ENCODE measurements at places on chromosomes 2 and 18.

- no peak for DNase-seq
Measured at GRCh38 chr2:219184121-219184520, 6.0 kb downstream of the RETREG2 start.

DNA sequence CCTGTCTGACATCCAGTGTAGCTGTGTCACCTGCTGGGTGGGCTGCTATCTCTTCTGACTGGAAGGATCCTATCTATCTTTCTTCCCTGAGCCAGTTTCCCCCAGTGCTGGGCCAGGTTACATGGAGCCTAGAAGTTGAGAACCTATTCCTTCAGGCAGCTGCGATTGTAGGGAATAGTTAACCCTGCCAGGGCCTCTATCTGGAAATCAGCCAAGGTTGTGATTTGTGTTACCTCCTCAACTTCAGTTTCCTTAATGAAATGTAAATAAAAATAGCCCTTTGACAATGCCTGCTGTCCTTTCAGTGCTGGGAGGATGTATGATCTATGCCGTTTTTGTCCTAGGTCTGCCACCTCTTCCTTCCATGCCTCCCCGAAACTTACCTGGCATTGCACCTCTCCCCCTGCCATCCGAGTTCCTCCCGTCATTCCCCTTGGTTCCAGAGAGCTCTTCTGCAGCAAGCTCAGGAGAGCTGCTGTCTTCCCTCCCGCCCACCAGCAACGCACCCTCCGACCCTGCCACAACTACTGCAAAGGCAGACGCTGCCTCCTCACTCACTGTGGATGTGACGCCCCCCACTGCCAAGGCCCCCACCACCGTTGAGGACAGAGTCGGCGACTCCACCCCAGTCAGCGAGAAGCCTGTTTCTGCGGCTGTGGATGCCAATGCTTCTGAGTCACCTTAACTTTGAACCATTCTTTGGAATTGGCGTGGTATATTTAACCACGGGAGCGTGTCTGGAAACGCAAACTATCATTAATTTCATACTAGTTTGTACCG is 36.6 kb downstream of the GORASP2 start:
- DNase-seq = no peak

- DNase-seq = no peak
Measured at GRCh38 chr2:133344849-133345248, 223.4 kb downstream of the NCKAP5 start.

- no peak for DNase-seq
Measured at GRCh38 chr2:141380008-141380979, 750.5 kb downstream of the LRP1B start.

DNA sequence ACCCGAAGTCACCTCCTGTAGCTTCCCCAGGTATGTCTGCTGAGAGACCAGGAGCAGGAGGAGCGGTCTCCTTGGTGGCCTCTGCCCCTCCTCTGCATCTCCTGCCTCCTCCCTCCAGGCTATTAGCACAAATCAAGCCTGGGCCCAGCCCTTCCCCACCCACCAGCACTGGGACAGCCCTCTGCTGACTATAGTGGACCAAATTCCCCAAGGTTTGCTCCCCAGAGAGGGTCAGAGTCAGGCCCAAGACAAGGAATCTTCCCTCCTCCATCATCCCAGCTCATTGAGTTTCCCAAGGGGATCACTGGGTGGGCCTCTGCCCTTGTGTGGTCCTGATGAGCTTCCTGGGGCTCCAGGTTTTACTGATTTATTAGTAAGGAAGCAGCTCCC is 62.1 kb downstream of the EMILIN2 start:
- DNase-seq = no peak

GRCh38 chr2:239528883-239529282 is 128.1 kb upstream of the HDAC4 start:
- no peak for DNase-seq

GRCh38 chr2:234680688-234681619 is 184.1 kb upstream of the ARL4C start:
- DNase-seq = no peak

- peak; percentile 24 for DNase-seq
Measured at GRCh38 chr2:134778372-134778771, 59.6 kb upstream of the TMEM163 start.

DNA sequence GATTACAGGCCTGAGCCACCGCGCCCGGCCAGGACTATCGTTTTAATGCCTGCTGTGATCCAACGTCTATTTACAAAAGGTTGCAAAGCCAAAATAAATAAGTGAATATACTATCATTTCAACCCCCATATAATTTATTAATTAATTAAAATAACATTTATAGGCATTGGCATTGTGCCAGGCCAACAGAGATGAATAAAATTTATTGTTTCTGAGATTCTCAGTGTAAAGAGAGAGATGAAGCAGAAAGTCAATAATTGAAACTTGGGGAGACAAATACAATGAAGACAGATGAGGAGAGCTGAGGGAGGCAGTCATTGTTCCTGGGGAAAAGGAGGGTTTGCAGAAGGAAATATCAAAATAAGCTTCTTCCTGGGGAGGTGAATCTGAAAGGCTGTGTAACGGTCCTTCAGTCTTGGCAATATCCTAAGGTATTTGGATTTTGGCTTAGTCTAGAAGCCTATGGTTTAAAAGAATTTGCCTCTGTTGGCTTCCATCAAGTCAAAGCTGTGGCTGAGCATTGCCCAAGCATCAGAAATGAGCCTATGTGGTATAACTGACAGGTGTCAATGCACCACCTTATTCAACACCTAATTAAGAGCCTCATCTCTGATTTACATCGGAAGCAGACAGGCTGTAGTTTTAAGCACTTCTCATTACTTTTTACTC is 31.5 kb downstream of the KCNE4 start:
- no peak for DNase-seq

- DNase-seq = no peak
Measured at GRCh38 chr2:49296107-49296867, 142.0 kb upstream of the FSHR start.

GRCh38 chr2:20205915-20206524 is 18.9 kb downstream of the SDC1 start:
- no peak for DNase-seq

DNA sequence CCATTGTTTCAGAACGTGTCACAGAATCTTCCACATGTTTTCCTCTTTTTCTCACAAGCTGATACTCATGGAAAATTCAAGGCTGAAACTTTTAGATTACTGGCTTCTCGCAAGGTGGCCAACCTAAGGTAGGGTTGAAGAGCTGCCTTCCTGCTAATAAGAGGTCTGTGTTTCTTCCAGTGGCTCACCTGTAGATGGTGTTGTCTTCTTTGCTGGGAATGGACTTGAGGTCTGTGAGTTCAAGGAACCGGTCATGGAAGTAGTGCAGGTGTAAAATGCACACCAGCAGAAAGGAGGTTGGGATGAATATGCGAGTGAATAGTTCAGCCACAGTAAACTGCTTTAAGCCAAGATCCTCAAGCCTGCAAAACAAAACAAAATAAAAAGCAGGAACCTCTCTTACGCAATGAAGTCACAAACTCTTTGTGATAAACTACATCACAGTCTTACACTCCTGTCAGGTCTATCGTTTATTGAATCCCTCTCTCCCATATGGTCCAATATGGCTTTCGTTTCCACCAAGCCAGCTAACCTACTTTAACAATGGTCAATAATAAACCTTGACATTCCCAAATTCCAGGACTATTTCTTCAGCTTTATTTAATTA is 258.9 kb downstream of the NAPG start:
- no peak for DNase-seq

DNA sequence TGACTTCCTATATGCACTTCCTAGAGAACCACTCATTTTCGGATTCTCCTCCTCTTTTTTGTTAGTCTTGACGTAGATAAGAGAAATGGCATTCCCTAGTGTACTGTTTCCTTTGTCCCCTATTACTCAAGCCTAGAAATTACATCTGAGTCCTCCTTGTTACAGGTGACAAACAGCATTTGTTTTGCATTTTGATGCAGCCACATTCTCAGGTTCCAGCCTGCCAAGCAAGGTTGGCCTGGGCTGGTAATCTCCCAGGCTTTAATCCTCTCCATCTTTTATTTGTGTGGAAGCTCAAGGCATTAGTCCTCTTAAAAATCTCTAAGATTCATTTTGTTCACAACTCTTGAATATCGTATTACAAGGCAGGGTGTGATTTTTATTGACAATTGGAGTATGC is 318.0 kb upstream of the NRP2 start:
- no peak for DNase-seq

- DNase-seq = no peak
Measured at GRCh38 chr2:68391869-68392268, 26.8 kb downstream of the PLEK start.

DNA sequence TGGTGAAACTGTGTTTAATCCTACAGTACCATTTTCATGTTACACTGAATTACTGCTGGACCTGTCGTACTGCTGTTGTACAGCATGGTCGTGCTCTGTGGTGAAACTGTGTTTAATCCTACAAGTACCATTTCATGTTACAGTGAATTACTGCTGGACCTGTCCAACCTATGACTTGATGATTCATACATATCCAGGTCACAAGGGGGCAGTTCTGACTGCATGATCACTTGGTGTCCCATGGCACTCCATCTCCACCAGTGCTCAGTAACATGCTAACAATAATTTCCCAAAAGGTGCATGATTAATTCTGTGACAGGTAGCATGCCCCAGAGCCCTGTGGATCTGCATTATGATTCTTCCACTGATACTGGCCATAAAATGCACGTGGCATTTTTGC is 101.6 kb downstream of the ADCYAP1 start:
- no peak for DNase-seq

- no peak for DNase-seq
Measured at GRCh38 chr2:39661826-39662225, 3.9 kb upstream of the TMEM178A start.

DNA sequence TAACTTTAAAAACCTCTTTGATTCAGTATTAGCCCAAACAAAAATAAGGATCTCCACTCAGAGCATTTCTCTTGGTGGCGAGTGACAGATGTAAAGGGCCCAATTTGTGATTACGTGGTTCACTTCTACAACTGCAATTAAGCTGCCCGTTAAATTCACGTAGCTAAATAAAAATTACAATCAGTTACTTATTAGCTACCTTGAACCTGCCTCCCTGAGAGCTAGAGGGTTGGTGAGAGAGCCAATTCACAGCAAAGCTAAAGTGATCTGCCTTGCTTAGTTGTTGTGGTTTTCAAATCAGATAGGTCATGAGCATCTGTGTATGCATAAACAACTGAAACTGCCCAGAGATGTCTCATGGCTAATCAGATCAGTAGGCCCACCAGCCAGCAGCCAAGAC is 156.7 kb downstream of the RNF152 start:
- no peak for DNase-seq

GRCh38 chr2:215505044-215505786 is 69.3 kb upstream of the FN1 start:
- DNase-seq = no peak

- no peak for DNase-seq
Measured at GRCh38 chr18:45166341-45166835, 448.9 kb upstream of the SLC14A2 start.

DNA sequence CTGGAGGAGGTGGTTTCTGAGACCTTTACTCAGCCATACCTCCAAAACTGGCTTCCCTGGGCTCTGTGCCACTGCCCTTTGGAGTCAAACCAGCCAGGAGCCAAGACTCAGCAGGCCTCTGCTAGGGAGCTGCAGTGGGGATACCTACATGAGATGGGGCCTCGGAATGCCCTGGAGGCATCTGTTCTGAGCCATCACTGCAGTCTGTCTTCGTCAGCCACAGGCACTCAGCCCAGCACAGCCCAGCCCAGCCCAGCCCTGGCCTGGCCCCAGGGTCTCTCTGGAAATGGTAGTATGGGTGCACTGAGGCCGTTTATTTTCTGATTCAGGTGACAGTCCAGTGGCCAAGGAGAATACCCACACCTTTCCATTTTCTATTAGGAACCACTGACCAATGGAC is 209.8 kb downstream of the CELF4 start:
- DNase-seq = no peak

- DNase-seq = no peak
Measured at GRCh38 chr2:100640431-100641124, 77.8 kb downstream of the PDCL3 start.

DNA sequence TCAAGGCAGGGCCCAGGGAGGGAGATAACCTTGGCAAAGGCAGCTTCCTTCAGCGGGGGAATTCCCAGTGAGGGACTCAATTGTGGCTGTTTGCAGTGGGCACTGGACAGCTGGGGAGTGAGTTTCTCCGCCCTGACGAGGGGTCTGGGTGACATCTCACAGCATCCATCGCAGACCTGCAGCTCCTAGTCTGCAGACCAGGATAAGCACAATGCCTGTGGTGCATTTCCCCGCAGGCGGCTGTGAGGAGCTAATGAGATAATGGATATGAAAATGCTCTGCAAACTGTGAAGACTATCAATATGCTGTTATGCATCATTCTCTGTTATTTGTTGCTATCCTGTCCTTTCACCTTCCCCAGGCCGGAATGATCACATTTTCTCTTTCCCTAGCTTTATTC is 30.0 kb upstream of the CYP1B1 start:
- no peak for DNase-seq

DNA sequence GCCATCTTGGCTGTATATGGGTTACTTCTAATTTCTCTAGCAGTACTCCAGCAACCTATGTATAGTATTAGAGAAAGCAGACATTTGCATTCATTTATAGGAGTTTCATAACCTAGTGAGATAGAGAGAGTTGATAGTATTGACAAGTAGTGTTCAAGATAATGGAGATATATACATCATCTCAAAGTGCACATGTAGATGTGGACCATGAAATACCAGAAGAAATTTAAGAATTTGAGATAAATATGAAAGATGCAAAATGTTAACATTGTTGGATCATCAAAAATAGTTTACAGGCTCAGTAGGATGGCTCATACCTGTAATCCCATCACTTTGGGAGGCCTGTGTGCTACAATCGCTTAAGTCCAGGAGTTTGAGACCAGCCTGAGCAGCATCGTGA is 243.0 kb downstream of the MBD5 start:
- no peak for DNase-seq

GRCh38 chr2:118811514-118812115 is 35.8 kb downstream of the EN1 start:
- no peak for DNase-seq

DNA sequence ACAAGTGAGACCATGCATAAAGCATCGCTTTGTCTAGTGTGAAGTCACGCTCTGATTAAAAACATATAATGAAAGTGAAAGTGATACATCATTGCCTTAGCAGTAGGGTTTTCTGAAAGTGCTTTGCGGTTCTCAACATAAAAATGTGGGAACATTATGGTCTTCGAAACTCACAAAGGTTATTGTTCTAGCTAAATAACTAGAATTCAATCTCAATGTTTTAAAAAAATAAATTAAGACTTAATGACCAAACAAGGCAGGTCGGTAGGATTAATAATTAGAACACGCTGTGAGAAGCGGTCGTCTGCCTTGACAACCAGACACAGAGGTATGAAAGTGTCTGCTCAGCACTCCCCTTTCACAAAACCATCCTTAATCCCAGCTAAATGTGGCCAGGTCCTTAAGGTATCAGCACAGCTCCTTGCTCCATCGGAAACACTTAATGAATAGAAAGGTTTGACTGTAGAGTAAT is 42.2 kb downstream of the KLHL14 start:
- DNase-seq = peak; percentile 9

GRCh38 chr18:24603151-24603550 is 142.7 kb downstream of the HRH4 start:
- DNase-seq = no peak

DNA sequence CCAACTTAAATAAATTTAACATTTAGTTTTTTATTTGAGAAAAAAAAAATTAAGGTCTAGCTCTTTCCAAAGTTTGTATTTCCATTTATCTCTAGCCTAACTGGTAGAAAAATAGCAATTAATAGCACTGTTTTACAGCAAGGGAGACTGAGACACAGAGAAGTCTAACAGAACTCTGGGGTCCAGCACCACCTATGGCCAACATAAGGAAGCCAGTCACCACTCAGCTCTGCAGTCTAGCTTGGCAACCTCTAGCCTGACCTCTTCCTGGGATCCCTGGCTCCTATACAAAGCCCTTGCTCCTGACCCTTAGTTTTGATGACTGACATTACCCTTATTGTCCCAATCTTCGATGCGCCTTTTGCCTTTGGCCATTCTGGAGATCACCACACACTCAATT is 114.1 kb upstream of the TLK1 start:
- no peak for DNase-seq
